Liver (tissue), 10 donors: ENCODE measurements at places on chromosomes 12 and 14. TPM values are rescaled to one million over a fixed set of nuclear protein-coding genes. Genes with fewer than 3 reads are reported as not detected.

The SPIC gene
- 17.7 TPM for total RNA-seq

The TAS2R8 gene
- total RNA-seq: not detected

DNA sequence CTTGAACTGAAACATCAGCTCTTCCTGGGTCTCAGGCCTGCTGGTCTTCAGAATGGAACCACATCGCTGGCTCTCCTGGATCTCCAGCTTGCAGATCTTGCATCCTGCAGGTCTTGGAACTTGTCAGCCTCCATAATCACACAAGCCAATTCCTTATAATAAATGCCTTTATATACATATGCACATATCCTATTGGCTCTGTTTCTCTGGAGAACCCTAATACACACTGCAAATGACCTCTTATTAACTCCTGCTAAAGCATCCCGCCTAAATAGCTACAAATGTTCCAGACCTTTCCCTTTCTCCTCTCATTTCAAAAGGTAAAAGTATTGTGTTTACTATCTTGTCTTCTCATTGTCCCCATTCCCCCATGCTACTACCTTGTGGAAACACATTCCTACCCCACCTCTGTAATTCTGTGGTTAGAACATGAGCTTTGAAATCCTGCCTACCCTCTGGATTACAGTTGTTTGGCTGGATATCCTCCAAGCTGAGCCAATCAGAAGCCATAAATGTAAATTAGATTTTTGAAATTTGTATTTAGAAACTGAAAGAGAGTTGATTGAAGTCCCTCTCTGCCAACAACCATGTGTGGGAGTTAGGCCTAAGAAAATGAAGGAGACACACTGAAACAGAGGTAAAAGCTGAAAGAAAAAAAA, 58.1 kb downstream of the ANKS1B start:
- no peak for DNase-seq

DNA sequence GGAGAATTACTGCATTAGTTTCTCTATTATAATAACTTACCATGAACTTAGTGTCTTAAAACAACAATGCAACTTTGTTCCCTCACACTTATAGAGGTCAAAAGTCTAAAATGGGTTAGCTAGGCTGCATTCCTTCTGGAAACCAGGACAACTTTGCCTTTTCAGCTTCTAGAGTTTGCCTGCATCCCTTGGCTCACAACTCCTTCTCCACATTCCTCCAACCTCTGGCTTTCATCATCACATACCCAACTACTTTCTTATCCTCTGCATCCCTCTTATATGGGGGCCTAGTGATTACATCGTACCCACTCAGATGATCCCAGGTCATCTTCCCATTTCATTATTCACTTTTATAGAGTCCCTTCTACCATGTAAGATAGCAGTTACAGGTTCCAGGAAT, 251.1 kb downstream of the C12orf50 start:
- no peak for DNase-seq

The AHNAK2 gene
- 0.05 TPM for total RNA-seq

DNA sequence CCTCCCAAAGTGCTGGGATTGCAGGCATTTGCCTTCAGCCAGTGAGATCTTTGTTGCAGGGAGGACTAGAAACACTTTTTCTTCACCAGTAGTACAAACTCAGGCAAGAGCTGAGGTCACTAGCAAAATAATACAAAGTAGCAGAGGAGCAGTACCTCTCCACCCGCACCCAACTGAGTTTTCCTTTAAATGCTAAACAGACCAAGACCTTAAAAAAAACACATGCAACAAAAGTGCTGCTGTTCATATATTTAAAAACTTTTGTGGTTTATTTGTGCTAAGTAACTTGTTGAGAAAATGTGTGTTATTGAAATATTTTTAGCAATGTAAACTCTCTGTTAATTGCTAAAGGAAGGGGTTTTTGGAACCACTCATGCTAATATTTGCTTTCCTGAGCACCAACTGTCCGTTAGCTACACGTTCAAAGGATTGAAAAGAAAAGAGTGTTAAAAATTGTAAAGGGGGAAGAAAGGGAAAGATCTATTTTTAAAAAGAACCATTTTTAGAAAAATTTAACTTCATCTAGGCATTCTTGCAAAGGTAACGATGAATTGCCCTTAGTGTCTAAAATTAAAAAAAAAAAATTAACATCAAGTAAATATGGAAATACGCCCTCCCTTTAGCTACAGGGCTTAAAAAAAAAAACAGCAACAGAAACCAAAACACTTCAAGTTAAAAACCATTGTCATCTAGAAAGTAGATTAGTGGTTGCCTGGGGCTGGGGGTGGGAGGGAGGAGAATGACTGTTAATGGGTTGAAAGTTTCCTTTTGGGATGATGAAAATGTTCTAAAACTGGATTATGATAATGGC, 114.0 kb upstream of the KRAS start:
- DNase-seq: no peak

The CMTM5 gene
- total RNA-seq: not detected

GRCh38 chr14:44149597-44149996, 357.5 kb downstream of the FSCB start:
- peak; percentile 50 for DNase-seq

GRCh38 chr14:94455928-94456327, 3.3 kb upstream of the SERPINA11 start:
- no peak for DNase-seq

The TCL1A gene
- 0.17 TPM for total RNA-seq

DNA sequence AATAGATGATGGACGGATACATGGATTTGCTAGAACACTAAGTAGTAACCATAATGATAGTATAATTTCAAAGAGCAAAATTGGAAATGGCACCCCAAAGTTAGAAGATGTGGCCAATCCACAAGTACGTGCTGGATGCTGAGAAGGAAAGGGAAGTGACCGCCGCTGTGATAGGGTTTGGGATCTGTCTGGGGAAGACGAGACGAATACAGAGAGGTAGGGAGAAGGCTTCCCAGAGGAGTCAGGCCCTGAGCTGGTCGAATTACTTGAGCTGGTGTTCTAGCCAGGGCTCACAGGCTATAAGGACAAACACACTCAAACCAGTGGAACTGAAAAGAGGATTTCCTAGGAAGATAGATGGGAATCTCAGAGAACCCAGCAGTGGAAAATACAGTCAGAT, 9.4 kb upstream of the ACVR1B start:
- no peak for DNase-seq

- DNase-seq: no peak
Observed at GRCh38 chr12:52827499-52828090, 6.5 kb downstream of the KRT79 start.

DNA sequence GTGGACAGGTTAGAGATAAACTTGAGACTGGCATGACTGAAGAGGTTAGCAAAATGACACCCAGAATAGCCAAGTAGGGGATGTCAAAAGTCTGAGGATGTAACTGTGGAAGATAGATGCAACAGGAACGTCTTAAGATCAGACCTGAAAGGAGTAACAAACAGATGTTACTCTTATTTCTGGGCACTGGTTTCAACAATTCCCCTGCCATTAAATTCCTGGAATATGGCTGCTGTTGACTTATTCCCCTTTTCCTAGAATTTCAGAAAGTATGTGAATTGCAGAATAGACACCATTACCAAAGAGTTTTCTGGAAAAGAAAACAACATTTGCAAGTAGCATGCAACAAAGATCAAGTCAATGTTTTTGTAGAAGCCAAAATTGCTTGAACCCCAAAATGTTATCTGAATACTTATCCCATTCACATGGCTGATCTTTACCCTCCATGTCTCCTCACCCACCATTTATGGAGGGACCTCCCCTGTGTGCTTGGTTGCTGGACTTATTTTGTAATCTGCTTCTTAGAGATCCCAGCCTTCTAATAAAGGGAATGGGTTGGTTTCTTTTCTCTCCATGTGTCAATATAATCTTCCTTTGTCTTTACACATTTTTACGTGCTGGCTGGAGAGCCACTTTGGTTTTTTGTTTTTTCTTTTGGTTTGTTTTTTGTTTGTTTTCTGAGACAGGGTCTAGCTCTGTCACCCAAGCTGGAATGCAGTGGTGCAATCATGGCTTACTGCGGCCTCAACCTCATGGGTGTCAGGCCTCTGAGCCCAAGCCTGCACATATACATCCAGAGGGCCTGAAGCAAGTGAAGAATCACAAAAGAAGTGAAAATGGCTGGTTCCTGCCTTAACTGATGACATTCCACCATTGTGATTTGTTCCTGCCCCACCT, 57.0 kb downstream of the BBS10 start:
- no peak for DNase-seq

DNA sequence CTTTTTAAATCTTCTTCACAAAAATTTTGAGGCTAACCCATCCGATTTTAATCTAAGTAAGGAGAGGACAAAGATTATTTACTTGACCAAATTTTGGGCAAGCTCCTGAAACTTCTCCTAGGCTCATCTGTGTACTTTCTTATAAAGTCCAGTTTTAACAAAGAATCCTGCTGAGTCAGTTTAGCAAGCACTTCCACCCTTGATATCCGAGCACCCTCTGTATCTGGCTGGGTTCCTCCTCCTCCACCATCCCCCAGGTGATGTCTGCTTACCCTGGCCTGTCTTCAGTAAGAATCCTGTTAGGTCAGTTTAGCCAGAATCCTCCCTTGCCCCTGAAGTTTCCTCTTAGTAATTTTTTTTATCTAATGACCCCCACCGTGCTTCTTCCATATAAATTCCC, 140.5 kb downstream of the PHLDA1 start:
- DNase-seq: no peak

The ETV6 gene
- 4.4 TPM for total RNA-seq

DNA sequence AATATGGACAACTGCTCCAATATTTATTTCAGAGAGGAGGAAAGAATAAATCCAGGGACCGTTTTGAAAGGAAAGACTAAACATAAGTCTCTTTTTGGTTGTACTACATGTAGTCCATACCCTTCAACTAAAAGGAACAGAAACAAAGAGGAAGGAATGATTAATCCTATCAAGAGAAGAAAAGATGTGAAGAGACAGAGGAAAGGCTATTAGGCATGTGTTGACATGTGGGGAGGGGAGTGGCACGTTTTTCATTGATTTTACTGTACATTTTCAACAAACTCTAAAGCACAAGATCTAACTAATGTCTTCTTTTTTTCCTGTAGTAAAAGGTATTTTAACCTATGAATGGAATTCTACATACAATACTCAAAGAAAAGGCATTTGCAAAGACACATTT, 85.6 kb downstream of the NAV3 start:
- no peak for DNase-seq

The SOAT2 gene
- total RNA-seq: 9.4 TPM

GRCh38 chr14:63383776-63384367, 65.1 kb upstream of the GPHB5 start:
- no peak for DNase-seq

DNA sequence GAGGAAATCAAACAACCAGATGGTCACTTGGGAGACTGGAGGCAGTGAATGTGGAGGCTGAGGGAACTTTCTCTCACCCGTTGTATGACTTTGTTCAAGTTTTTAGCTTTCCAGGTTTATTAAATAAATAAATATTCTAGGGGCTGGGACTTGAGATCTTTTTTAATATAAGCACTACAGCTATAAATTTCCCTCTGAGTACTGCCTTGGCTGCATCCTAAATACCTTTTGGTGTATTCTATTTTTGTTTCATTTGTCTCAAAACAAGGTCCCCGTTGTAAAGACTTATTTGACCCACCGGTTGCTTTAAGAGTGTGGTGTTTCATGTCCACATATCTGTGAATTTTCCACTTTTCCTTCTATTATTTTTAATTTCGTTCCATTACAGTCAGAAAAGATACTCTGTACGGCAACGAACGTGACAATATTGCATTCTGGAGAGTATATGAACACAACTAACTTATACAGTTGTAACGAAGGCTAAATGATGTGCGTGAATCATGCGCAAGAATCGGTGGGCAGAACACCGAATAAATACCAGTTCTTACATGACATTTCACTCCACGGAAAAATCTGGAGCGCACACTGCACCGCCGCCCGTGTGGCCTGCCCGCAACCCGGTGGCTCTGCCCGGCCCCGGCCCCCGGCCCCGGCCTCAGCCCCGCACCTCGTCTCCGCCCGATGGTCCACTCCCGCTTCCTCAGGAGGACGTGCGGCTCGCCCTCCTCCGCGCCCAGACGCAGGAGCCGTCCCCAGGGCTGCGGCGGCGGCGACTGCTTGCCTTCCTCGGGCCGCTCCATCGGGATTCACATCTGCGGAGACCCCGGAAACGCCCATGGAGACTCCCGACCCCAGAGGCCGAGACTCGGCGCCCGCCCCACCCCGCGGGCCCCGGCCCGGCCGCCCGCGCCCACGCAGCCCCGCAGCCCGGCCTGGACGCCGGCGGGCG, 602 bp downstream of the CHFR start:
- no peak for DNase-seq

The PLCZ1 gene
- total RNA-seq: not detected

GRCh38 chr12:130236446-130236845, 74.2 kb downstream of the FZD10 start:
- no peak for DNase-seq

DNA sequence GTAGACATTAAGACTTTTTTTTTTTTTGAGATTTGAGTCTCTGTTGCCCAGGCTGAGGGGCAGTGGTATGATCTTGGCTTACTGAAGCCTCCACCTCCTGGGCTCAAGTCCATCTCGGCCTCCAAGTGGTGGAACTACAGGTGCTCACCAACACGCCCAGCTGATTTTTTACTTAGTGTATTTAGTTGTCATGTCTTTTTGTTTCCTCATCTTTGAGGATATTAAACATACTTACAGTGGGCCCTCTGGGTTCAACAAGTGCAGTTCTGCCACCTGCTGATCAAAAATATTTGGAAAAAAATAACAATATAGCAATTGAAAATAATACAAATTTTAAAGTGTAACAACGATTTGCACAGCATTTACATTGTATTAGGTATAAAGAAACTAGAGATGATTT, 4.4 kb upstream of the B4GALNT1 start:
- DNase-seq: no peak

DNA sequence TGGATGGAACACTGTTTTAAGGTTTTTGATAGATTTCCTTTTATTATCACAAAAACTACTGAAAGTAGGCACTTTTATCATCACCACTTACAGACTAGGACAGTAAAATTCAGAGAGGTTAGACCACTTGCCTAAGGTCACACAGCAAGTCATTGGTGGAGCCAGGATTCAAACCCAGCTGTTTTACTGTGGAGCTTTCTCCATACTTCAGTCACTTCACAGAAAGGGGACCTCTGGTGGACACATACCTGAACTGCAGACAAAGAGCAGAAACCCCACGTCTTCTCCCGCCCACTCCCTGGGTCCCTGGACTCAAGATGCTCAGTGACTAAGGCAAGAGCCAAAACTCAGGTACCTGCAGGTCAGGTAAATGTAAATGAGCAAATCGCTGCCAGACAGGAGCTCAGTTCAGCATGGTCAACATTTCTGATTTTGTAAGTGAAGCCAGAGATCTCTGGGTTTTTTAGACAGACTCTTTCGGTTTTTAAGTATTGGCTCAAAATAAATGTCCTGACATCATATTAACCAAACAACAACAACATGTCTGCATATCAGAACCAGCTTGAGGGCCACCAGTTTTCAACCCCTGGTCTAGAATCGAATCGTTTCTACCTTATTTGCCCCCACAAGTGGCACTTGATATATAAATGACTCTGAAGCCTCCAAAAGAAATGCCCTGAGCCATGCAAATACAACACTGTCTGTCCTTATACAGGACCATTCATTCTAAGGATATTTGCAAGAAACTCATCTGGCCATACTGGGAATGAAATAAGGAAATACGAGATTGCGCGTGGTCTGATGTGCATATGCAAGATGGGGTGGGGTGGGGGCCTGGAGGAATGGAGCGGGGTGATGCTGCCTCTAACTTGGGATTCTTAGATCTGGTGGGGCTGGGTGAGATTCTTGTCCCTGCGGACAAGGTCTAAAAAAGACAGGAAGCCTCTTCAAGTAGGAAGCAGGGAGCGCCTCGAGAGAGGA, 110.9 kb downstream of the KSR2 start:
- peak; percentile 45 for DNase-seq
